ACHN (cell line): ENCODE measurements at places on chromosomes 6 and 20.

DNA sequence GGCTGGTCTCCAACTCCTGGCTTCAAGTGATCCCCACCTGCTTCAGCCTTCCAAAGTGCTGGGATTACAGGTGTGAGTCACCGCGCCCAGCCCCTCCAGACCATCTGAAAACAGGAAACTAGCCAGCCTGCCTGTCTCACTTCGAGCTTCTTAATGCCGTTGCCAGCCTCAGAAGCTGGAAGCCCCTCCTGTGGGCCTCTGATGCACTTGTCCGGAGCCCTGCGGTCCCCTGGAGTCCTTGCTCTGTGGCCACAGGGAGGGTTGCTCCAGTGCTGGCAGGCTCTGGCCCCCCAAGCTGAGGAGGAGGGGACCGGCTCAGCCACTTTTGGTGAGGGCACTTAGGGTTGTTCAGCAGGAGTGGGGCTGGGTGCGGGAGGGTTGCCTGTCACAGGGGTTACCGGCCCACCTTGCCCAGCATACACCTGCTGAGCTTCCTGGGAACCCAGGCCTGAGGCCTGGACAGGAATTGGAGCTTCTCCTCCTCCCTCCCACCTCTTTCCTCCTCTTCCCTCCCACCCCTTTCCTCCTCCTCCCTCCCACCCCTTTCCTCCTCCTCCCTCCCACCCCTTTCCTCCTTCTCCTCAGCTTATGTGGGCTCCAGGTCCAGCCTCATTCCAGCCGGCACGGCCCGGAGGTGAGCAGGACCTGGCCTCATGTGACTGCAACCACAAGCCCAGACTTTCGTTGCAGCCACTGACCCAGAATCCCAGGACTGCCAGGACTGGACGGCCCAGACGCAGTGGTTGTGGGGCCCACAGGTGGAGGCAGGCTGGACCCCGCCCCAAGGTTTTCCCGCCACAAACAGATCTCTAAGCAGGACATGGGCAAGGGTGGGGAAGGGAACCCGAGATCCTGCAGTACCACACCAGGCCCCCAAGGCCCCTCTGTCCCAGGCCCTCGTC lies 9.4 kb upstream of the BIRC7 start:
- DNase-seq: no peak

DNA sequence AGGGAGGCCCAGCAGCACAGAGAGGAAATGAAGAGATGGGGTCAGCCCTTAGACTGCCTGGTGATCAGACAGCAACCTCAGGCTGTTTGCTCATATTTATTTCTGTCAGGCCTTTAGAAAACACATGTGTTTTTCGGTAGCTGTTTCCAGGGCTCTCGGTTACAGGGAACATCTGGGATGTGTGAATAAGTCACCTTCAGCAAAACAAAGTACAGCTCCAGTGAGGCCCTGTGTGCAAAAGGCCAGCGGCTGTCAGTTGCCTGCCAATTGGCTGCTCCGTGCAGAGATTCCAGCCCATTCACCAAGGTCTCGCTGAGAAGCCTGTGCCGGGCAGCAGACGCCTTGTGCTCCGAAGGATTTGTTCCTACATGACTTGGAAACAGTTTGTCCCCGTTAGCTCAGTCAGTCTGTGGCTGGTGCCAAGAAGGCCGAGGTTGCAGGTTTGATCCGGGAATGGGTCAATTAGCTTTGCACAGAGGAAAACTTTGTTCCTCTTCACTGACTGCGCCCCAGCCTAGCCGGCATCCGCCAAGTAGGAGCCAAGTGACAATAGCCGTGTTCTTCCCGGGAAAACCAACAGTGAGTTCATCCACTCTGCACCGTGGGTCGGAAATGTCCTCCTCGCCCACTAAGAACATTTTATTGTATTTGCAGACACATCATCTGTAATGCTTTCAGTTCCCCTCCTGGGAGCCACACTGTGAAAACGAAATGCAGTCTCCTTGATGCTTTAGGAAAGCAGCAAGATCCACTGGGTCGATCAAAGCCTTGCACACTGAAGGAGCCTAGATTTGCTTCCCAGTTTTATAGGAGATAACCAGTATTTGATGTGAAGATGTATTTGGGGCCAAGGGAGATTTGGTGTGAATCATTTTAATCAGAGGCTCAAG lies 315.4 kb upstream of the CDYL start:
- no peak for DNase-seq

- DNase-seq: no peak
Observed at GRCh38 chr6:139257821-139258398, 33.9 kb downstream of the TXLNB start.

GRCh38 chr20:40908309-40908708 lies 120.3 kb upstream of the TOP1 start:
- no peak for DNase-seq

GRCh38 chr6:129370268-129370916 lies 339.6 kb downstream of the ARHGAP18 start:
- DNase-seq: peak; percentile 43

GRCh38 chr6:143205991-143206390 lies 145.3 kb downstream of the AIG1 start:
- DNase-seq: no peak

DNA sequence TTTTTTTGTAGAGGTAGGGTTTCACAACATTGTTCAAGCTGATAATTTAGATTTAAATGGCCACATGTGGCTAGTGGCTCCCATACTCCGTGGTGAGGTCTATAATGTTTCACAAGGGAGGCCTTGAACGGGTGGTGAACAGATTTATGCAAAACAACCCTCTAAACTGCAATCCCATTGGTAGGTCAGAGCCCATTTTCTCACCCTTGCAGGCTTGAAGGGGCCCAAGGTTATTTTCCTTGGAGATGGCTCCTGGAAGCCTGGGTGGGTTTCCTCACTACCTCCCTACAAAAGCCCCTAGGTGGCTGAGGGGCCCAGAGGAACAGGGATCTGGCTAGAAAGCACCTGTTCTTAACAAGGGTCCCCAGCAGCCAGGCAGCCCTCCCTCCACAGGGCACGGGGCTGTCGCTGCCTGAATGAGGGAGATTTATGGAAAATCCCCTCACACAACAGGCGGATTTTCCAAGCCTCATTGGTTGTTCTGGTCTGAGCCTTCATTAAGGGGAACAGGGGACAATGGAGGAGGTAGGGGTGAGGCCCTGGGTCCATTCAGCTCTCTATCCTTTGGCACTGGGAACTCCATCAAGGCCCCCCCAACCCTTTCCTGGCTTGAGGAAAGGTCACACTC lies 64.6 kb downstream of the VEGFA start:
- no peak for DNase-seq

DNA sequence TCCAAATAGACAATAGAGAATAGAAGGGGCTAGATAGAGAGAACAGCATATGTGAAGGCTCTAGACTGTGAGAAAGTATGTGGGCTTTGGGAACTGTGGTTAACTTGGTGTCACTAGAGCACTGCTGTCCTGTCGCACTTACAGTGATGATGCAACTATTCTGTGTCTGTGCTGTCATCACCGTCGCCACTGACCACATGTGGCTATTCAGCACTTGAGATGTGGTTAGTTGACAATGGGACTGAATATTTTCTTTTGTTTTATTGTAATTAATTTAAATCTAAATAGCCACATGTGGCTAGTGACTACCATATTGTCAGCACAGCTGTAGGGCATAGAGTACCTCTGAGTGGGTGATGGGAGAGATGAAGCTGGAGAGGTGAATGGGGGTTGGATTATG lies 39.0 kb upstream of the IFNGR1 start:
- no peak for DNase-seq

GRCh38 chr6:69973138-69973537 lies 106.8 kb downstream of the COL19A1 start:
- DNase-seq: no peak

GRCh38 chr20:6044115-6044514 lies 9.7 kb downstream of the LRRN4 start:
- peak; percentile 11 for DNase-seq

DNA sequence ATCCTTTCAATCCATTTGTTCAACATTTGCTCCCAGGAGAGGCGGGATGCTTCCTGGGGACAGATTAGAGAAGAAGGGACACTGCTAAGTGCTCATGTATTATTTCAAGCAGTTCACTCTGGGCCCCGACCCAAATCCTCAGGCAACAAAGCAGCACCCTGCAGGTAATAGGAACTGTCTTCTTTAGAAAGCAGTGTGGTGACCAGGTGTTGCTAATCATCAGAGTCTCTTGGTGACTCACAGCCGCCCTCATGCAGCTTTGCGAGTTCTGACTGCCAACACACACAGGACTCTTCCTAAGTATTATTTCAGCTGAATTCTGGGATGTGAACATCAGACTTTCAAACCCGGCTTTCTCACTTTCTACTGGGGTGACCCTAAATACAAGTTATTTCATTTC lies 356.4 kb downstream of the PRKN start:
- no peak for DNase-seq
